ENCODE measurements at places on chromosomes 12 and 14.
A peak's percentile ranks its signal among the peaks of the same experiment; 100 is the strongest.

- DNase-seq, result no peak
Measured at GRCh38 chr12:11437966-11438365, 42.6 kb upstream of the PRB2 start.

- DNase-seq, result no peak
Measured at GRCh38 chr12:112537710-112538396, 119.1 kb downstream of the PTPN11 start.

GRCh38 chr12:128266541-128267130 is 334 bp upstream of the TMEM132C start:
- no peak for DNase-seq

GRCh38 chr12:85681333-85681732 is 154.9 kb downstream of the RASSF9 start:
- no peak for DNase-seq

DNA sequence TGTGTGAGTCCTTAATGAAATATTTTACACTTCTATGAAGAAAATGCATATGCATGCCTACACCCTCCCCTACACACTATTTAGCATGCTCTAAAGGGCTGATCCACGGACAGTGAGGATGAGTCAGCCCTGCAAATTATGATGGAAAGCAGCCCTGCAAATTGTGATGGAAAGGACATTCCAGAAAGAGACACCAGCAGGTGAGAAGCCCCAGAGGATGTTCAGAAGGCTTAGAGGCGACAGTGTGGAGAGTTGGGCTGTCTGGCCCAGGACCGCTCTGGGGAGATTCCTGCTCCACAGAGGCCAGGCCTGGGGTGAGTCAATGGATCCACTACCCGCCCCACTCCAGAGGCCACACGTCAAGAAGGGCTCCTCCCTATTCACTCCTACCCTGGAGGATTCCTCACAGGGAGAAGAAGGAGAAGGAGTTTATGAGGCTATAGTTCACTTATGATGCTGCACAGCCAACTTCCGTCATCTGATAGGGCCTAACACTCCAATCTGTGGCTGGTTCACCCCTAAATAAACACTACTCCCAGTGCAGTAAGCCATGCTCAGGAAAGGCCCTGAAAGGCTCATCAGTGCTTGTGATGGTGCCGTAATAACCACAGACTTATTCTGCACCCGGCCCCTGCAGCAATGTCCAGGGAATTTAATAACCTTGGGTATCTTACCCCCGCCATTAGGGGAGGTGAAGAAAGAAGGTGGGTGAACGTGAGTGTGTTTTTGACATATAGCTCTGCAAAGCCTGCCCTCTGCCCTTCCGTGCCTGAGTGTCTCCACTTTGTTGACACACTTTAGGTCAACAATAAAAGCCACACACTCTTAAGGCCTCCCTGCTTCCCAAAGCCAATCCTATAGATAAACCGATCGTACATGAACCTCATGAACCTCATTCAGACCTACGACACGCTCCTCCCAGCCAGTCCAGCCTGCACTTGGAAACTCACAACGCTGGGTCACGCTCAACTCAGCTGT is 46.4 kb downstream of the CLMN start:
- no peak for DNase-seq

DNA sequence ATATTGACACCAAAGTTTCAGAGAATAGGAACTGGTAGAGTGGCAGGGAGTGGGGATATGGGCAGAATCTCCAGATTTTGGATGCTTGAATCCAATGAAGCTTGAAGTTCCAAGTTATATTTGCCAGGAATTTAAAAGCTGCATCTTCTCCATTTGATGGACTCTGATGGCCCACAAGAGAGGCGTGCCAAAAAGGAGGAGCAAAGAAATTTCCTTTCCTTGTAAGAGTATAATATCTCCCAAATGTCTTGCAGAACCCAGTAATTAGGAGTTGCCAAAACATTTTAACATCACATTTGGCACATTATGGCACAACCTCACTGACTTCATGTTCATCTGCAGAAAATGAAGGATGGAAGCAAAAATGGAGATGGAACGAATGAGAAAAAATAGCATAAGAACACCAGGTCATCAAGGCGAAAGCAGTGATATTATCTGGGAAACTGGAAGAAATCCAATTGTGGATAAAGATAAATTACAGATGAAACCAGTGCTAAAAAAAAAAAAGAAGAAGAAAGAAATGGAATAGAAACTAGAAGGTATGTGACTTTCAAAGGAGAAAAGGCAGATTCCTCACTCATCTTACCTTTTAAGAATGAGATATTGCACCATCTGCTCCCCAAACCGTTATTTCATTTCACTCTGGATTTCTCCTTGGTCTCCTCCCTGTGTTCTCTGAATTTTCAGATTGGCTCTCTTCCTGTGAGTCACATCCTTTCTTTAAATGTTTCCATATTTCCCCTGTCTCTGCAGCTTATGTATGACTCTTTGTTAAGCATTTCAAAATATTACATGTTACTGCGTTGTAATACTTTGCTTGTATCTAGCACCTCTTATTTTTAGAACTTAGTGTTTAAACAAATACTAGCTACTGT is 13.5 kb upstream of the FLRT2 start:
- DNase-seq, result no peak

GRCh38 chr12:66035288-66035966 is 95.1 kb downstream of the LLPH start:
- DNase-seq, result no peak

DNA sequence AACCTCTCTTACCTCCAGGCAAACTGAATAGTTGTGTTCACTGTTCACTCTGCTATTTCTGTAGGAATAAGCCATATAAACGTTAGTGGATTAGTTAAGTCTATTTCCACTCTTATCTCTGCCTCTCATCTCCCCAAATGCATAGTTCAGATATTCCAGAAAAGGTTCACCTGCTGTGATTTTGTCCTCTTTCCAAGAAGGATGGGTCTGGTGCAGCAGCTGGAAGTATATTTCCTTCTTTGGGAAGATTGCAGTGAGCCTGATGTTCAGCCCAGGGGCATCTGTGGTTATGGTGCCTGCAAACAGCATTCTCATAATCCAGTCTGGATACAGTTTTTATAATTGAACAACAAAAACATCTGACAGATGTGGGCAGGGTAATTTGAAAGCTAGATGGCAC is 97.7 kb downstream of the TPH2 start:
- DNase-seq, result no peak

GRCh38 chr12:115506822-115507559 is 770.5 kb downstream of the MED13L start:
- DNase-seq, result no peak

GRCh38 chr14:90388982-90389381 is 7.8 kb upstream of the CALM1 start:
- no peak for DNase-seq

DNA sequence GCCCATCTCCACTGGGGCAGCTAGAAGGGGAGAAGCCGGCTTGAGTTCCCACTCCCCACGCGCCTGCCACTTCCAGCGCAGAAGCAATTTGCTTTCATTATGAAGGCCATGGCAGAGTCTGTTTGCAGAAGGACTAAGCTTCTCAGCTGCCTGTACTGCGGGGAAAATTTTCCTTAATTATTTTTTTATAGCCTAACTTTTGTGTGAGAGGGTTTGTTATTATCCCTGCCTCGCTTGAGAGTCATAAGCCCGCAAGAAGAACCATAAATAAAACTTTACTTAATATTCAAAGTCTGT is 56.0 kb upstream of the DLK1 start:
- no peak for DNase-seq

GRCh38 chr12:57145460-57146059 is 1.9 kb downstream of the LRP1-AS start:
- no peak for DNase-seq

DNA sequence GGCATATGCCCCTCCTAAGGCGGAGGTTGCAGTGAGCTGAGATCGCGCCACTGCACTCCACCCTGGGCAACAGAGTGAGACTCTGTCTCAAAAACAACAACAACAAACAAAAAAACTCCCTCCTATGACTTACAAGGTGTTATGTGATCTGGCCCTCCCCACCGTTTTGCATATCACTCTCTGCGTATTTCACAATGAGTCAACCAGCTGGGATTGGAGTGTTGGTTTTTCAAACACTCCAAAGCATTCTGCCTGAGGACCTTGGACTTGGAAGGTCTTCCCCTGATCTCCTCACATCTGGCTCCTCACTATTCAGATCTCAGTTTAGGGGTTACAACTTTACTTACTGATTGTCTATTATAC is 14.0 kb downstream of the MANSC1 start:
- DNase-seq, result no peak

DNA sequence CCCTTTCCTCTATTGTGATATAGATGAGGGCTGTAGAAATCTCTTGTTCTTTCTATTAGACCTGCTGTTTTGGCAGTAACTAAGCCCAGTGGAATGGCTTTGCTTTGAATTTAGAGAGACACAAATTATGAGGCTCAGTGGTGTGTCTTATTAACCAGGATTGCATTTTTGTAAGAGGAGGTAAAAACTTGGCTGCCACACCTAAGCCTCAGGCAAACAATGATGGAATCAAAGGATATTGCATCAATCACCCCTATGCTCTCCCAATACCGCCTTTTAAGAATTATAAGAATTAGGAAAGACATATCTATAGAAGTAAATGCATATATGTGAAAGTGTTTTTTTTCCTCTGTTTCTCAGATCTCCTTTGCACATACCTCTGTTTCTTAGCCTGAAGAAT is 63.3 kb downstream of the ACSS3 start:
- no peak for DNase-seq

GRCh38 chr12:28933864-28934527 is 215.1 kb upstream of the FAR2 start:
- DNase-seq, result no peak

DNA sequence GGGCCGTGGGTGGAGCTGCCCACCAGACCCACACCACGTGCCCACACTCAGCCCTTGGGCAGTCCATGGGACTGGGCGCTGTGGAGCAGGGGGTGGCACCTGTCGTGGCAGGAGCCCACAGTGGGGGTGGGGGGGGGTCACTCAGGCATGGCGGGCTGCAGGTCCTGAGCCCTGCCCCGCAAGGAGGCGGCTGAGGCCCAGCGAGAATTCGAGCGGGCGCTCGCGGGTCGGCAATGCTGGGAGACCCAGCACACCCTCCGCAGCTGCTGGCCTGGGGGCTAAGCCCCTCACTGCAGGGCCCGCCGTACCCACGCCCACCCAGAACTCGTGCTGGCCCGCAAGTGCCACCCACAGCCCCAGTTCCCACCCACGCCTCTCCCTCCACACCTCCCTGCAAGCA is 132.6 kb upstream of the GARIN2 start:
- DNase-seq, result no peak

- DNase-seq, result no peak
Measured at GRCh38 chr12:29086325-29087271, 62.5 kb upstream of the FAR2 start.

DNA sequence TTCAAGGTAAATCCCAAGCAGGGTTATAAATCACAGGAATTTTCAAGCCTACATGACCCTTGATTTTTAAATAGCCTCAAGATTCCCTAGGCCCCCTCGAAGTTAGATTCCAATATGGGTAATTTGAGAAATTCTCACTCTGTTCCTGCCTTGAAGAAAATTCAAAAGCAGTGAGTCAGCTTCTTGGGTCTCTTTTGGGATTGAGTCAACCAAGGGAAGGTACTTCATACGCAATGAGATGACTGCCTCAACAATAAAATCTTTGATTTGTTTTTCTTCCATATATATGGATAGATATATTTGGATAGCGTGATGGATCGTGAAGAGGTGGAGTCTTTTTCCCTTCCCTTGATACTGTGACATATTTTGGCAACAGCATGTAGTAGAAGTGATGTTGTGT is 180.4 kb upstream of the ATP2B1 start:
- no peak for DNase-seq

DNA sequence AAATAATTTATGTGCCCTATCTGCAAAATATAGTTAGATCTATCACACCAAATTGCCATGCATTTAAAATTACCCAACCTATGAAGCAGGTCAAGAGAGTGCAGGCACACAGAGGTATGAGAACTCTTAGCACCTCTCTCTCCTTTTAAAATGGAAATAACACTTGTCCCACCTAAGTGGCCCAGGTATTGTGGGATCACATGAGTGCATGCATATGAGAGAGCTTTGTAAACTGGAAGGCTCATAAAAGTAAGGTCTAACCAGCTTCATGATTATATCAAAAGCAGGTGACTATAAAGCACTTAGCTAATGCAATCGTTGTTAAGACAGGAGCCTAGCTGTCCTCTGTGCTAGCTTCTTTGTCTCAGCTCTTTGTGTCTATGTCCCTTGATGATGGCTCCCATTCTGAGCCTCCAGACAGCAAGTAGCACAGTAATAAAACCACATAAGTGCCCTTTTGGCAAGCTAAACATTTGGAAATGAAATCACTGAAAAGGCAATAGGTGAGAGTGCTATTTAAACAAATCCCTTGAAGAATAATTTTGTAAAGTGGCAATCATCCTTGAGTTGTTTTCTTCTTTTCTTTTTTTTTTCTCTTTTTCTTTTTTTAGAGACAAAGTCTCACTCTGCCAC is 219.0 kb downstream of the NTF3 start:
- no peak for DNase-seq

DNA sequence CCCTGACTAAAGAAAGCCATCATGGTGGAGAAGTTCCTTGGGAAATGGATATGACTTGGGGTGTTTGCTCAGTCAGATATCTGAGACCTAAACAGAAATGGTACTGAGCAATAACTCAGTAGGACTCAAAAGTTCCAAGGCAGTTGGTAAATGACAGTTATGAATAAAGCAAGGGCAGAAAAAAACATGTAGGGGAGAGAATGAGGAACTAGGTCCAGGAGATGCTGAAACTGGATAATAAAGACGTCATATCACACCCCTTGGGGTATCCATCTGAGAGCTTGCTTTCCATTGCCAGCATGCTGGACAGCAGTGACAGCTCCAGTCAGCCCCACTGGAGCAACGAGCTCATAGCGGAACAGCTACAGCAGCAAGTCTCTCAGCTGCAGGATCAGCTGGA is 37.5 kb downstream of the RPGRIP1 start:
- DNase-seq, result no peak

DNA sequence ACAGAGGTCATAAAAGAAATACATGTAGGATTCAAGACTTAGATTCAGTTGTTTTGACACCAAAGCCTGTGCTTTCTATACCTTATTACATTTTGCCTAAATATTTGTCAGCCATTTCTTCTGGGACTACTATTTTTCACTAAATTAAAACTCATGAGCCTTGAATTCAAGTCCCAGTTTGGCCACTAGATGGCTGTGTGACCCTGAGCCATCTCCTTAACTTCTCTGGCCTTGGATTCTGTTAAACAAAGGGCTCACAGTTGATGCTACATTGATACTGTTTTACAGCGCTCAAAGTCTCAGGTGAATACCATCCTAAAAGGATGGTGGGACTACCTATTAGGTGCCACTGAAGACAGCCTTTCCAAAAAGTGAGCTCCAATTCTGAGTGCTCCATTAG is 39.6 kb upstream of the CCDC198 start:
- peak; percentile 13 for DNase-seq

GRCh38 chr14:89476354-89476896 is 59.4 kb upstream of the FOXN3 start:
- DNase-seq, result no peak

All from CD4-positive, alpha-beta T cell treated with Interleukin-4 for 4 hours (primary cell).